Stimulated activated naive CD8-positive, alpha-beta T cell treated with anti-CD3 and anti-CD28 coated beads, Interleukin-15, Interleukin-2, amounts not matched to agents 100 U/mL and 50 U/mL, for 24 hours (primary cell): ENCODE measurements at places on chromosomes 12 and 14.

DNA sequence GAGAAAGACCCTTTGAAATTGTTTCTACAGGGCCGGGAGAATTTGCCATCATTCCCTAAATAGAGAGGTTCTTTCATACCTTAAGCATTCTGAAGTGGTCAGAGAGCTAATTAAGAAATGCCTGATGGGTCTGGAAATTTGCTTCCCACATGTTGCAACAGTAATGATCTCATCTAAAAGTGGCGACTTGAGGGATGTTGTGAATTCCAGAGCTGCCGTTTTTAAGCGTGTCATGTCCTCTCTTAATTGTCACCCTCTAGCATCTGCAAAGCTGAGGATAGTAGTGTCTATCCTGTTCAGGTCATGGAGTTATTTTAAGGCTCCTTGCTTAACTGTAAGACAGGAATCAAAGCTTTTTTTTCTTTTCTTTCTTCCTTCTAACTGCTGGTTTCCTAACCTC is 60.4 kb downstream of the FOS start:
- no peak for DNase-seq

DNA sequence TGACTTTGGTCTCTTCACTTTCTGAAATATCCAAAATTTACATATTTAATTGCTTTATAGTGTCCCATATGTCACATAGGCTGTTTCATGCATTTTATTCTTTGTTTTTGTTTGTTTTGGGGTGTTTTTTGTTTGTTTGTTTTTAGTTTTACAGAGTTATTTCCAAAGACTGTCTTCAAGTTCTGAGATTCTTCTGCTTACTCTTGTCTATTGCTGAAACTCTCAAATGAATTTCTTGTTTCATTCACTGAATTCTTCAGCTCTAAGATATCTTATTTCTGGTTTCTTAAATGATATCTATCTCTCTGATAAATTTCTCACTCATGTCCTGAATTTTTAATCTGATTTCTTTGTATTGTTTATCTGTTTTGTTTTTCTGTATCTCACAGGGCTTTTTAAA is 412.0 kb upstream of the ATP2B1 start:
- DNase-seq = no peak

DNA sequence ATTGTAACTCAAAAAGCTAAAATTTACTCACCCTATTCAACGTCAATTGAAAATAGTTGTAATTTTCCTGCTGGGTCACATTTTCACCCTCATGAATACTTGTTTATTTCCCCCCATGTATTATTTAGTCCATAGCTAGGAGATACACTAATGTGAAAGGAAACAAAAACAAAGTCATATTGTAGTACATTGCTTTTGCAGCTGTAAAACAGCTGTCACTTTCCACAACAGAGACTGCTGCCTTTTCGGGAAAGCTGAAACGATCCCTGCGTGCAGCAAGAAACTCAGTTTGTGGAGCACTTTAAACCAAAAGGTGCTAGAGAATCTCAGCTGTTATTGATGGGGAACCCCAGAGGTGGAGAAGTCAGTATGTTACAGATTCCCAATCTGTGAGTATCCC is 4.3 kb downstream of the RACGAP1 start:
- no peak for DNase-seq

- DNase-seq = peak; percentile 63
These were observed 1.0 kb downstream of the ITFG2 start for GRCh38 chr12:2813214-2814185.

- no peak for DNase-seq
These were observed 38.4 kb upstream of the CCT2 start for GRCh38 chr12:69546693-69547438.

GRCh38 chr14:71398450-71398849 is 491.2 kb downstream of the PCNX1 start:
- DNase-seq = no peak

DNA sequence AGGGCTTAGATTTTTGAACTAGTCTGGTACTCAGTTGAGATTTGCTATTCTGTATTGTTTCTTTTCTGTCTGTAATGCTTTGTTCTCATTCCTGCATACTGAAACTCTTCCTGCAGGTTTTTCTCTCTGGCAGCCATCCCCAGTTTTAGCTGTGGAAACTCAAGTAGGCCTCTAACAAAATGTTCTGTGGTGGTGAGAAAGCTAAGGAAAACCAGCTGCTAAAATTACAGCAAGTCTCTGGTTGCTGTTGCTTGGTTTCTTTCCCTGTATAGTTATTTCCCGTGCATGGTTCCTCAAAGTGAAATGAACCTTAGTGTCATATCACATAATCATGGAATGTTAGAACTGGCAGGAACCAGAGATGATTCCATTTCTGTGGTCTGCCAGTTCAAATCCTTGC is 442.5 kb downstream of the NRXN3 start:
- no peak for DNase-seq

GRCh38 chr14:49959822-49960408 is 67.0 kb downstream of the ARF6 start:
- DNase-seq = no peak

GRCh38 chr12:53005215-53005985 is 856 bp upstream of the EIF4B start:
- peak; percentile 15 for DNase-seq

GRCh38 chr14:43249591-43249990 is 1257.5 kb downstream of the FSCB start:
- DNase-seq = no peak

DNA sequence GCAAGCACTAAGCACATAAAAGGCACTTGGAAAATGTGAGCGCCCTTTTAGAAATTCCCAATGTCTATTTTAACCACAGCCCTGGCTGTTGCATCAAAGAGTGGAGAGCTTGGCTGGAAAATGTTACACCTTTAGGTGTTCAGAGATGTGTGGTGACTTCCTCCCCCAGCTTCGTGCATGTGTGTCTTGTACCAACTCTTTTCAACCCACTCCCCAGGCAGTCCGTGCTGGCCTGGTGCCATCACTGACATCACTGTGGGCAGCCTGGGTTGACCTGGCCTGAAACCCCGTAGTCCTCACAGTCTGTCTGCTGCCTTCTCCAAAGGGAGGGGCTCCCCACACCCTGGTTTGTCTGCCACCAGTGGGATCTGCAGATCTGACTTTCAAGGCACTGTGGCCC is 101.8 kb downstream of the SCARB1 start:
- peak; percentile 83 for DNase-seq

- no peak for DNase-seq
These were observed 243.1 kb downstream of the ERC1 start for GRCh38 chr12:1234073-1234472.

DNA sequence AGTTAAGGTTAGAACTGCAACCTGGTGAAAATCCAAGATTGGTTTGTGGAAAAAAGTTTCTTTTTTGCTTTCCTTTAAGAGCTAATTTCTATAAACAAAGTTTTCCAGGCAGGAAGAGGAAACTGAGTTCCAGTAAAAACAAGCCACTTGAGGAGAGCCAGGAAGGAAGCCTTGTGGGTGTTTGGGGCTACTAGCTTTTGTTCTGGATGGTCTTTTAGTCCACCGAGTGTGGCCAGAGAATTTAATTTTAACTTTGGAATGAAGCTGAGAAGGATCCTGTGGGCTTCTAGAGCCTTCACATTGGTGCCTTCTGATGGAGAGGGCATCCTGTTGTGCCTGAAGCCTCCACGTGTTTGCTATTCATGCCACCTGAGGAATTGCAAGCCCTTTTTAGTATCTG is 327.9 kb downstream of the C12orf75 start:
- no peak for DNase-seq

- DNase-seq = no peak
These were observed 42.0 kb downstream of the MOK start for GRCh38 chr14:102262929-102263462.

- no peak for DNase-seq
These were observed 250.3 kb downstream of the SPTSSA start for GRCh38 chr14:34211732-34212131.

- DNase-seq = no peak
These were observed 4.3 kb upstream of the HIGD1C start for GRCh38 chr12:50947933-50948626.

DNA sequence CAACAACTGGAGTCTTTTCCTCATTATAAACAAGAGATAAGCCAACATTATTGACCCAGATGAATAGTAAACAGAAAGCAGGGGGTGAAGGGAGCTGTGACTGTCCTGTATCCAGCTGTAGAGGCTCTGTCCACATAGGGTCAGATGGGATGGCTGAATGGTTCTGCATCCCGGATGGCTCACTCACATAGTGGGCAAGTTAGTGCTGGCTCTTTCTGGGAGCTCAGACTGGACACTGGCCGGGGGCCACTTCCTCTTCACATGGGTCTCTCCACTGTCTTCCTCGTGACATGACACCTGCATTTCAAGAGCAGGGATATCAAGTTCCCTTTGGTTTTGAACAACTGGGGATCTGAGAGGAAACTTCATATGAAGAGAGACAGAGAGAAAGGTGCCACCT is 969.6 kb upstream of the TMEM132C start:
- DNase-seq = no peak

GRCh38 chr12:93098077-93098476 is 169.0 kb upstream of the EEA1 start:
- DNase-seq = peak; percentile 82

DNA sequence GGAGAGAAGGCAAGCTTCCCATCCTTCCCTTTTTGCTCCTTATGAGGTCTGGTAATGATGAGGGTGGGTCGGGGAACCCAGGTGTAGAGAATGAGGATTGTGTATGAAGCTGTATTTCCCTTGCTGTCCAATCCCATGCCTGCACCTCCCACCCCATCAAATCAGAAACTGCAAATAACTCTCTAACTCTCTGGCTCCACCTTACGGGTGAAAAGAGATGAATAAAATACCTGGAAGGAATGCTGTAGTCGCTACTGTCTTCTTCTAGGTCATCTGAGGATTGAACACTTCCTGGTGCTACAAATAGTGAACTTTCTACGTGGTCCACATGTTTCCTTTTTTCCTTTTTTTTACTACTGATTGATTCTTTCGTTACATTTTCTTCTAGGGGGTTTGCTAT is 38.9 kb upstream of the DICER1 start:
- DNase-seq = no peak

DNA sequence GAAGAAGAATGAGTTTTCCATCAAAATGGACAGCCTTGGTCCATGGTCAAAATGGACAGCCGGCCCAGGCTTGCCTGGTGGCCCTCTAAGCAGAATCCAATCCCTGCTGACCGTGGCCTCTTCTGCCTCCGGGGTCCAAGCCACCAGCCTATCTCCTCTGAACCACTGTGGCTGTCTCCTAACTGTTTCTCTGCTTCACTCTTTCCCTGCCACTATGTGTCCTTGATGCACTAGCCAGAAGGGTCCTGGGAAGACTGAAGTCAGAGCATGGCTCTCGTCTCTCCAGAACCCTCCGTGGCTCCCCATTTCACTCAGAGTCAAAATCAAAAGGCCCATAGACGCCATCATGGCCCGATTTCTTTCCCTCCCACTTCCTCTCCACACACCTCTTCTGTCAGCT is 8.5 kb upstream of the FZD10 start:
- DNase-seq = no peak

- no peak for DNase-seq
These were observed 6.7 kb downstream of the LRP1 start for GRCh38 chr12:57134949-57135348.

DNA sequence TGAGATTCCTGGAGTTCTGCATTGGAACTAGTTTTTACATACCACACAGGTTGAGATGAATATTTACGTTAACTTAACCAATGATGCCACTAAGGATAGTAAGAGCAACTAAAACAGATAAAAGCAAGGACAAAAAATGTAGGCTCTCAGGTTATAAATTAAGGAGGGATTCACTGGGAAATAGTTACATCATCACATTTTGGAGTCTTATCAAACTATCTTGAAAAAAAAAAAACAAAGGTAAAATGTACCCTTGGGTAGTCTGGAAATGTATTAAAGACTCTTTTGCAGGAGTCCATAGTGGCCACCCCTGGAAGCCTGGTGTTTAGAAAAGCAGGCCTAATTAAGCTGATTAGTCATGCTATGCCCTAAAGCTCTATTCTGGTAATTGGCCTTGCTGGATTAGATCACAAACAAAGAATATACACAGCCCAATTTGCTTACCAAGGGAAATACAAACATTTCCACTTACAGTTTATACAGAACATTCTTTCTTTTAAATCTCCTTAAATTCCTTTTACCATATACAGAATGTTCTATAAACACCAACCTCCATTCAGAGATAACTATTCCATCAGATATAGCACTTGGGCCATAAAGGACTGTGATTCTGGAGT is 39.3 kb downstream of the SLC25A47 start:
- DNase-seq = no peak

DNA sequence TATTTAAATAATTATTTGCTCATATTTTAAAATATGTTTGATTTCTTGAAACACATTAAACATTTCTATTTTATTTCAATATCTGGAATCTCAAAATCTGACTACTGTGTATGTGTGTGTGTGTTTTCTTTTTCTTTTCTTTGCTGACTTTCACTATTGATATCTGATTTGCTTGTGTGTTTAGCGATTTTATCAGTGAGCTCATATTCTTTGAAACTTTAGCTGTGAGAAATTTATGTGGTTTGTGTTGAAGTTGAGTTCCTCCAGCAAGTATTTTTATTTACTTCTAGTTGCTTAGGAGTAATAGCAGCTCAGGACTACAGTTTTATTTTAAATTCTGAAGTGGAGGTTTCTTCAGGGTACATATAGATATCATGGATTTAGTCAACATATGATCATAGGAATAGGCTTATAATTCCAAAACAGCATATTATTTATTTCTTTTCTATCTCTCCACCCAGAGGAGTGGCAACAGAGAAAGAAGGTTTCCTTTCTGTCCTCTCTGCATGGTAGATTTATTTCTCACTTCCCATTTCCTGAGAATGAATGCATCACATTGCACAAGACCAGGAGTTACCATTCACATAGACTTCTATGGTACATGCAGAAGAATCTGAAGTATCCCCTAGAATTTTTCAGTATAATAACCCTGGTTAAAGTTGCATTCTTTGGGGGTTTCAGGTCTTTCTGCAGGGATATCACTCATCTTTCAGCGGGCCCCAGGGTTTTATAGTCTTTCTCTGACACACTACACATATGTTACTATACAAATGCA is 60.5 kb downstream of the PTPRQ start:
- DNase-seq = no peak

DNA sequence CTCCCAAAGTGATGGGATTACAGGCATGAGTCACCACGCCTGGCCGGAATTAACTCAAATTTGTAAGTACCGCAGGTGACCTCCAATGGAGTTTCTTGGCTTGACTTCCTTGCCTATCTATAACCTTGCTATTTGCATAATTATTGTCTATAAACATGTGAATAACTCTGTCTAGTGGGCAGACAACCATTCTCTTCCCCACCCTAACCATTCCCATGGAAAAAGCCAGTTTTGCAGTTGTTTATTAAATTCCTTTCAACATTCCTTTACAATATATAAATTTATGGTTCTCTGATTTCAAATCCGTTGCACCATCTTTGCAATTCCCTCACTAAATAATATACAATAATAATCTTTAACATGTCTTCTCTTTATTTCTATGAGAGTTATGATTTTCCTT is 61.0 kb upstream of the ZDHHC17 start:
- DNase-seq = no peak

GRCh38 chr12:31582155-31582554 is 8.8 kb downstream of the DENND5B start:
- no peak for DNase-seq

DNA sequence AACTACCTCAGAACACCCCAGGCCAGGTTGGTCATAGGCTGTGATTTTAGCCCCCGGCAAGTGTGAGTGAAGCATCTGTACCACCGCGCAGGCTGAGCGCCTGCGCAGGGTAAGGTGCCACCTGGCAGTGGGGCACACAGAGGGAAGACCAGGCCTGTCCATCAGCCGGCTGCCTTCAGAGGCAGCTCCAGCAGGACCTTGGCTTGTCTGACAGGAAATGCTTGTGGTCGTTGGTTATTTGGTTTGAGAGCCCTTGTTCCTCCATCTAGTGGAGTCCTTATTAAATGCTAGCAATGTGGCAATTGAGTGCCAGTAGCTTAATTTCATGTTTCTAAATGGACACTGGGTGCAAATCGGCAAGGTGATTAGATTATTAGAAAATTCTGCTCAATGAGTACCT is 27.5 kb downstream of the SLC25A29 start:
- no peak for DNase-seq
